ENCODE measurements at places on chromosomes 7 and 10.

GRCh38 chr10:92575961-92576360 lies 2.1 kb upstream of the IDE start:
- DNase-seq = peak; percentile 66

GRCh38 chr10:6034371-6034770 lies 27.8 kb downstream of the IL2RA start:
- no peak for DNase-seq

DNA sequence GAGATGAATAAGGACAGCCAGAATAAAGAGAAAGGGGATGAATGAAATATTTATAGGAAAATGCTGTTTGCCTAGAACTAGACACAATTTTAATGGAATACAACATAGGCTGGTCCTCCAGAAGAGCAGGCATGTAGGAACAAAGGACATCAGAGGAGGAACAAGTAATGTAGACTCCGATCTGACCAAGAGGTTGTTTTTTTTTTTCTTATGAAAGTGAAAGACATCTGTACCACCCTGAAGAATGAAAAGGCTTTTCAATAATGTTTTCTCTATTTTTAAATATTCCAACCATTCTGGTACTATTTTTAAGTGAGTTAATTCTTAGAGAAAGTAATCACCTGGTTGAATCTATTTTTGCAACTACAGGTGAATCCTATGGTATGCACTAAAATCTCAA lies 136.9 kb upstream of the PTN start:
- no peak for DNase-seq

DNA sequence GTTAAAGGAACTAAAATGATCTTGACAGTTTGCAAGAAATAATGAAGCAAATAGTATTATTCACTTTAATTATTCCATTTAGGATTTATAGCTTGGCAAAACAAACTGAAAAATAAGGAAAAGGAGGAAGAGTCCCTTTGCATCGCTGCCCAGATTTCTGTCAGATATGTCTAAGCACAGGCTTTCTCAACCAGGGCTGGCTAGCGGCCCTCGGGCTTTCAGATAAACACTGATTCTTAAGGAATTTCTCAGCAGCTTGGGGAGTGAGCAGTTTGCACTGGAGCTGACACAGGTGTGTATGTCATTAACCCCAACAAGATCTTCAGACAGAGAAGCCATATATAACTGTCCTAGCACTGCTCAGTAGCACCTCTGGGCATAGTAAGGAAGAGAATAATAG lies 47.9 kb upstream of the SEMA3D start:
- DNase-seq = no peak

DNA sequence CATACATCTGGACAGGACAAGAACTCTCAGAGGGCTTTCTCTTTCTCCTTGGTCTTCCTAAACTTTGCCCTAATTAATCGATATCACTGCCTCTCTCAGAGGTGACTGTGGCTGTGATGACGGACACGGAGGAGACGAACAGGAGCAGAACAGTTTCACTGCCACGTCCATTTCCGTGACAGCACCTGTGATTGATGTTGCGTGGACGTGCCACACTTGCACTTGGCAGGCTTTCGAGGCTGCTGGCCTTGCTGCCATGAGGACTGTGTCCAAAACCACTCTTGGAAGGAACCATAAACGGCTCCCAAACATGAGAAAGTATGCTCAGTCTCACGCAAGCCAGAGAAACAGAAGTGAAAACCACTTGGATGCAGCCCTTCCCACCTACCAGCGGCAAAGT lies 308.1 kb downstream of the DNAJB6 start:
- no peak for DNase-seq
